ENCODE measurements at places on chromosomes 11 and 22.

DNA sequence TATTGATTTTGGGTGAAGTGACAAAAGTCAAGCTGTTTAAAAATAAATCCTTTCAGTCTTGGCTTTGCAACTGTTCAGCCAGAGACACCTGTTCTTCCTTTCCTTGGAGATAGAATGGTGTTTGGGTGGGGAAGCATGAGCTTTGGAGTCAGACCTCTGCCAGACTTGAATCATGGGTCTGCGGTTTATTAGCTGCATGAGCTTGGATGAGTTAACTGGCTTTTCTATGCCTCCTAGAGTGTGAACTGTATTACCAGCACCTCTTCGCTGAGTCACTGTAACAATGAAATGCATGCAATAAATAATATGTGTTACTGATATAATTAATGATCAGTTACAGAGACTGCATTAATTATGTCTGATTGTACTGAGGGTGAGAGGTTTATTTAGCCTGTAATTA, 13.5 kb upstream of the MYEOV start:
- no peak for DNase-seq

GRCh38 chr11:121029153-121029552, 5.3 kb downstream of the TBCEL start:
- no peak for DNase-seq

DNA sequence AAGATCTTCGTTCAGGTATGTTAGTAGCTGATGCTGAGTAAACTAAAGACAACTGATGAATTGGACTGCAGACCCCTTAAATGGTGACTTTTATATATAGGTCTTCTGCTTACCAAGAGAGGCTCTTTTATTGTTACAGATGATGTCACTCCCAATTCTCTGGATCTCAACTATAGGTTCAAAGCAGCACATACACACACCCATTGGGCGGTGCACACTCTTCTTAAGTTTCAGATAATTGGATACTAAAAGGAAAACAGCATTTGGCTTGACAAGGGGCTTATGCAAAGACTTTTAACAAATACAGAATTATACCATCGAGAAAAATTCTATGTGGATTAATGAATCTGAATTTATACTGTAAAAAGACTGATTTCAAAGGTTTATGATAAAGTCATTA, at the start of gene PTH:
TSS of gene PTH (minus strand) at position 69 of the 400 bp plus-strand sequence. CDS start 3,142 bp downstream, outside the sequence.
- DNase-seq = peak; percentile 11

DNA sequence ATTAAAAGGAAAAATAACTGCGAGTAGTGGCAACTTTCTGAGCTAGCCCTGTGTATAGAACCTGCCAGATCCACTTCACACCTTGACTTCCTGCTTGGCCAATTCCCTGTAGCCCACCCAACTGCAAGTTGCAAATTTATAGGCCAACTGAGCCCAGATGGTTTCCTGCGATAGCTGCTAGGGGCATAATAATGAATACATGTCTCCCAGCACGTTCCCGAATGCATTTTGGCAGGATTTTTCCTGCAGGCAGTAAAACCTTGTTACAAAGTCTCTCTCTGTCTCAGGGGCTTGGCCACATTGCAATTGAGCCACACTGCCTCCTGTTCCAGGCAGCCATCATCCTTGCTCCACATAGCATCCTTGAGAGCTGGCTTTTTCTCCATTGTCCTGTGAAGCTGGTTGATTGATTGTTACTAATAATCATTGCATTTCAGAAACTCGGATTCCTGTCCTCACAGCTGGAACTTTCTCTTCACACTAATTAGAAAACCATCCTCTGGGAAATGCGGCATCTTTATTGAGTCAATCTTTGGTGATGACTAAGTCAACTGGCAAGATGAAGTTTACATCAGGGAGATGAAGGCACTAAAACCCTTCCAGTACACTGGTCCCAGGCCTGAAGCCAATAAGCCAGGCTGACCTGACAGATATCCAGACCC, 18.6 kb upstream of the LMO2 start:
- DNase-seq = no peak

DNA sequence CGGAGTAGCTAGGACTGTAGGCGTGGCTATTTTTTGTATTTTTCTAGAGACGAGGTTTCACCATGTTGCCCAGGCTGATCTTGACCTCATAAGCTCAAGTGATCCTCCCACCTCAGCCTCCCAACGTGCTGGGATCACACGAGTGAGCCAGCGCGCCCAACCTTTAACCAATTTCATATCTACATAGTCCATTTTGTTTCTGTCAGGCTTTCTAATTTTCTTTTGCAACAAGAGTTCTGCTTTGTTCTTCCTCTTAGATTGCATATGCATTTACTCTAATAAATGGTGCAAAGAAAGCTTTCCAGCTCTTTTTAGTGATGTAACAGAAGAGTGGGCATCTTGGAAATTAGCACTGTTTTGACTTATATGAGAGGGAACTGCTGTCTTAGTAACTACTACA, 13.3 kb downstream of the RTN3 start:
- no peak for DNase-seq

DNA sequence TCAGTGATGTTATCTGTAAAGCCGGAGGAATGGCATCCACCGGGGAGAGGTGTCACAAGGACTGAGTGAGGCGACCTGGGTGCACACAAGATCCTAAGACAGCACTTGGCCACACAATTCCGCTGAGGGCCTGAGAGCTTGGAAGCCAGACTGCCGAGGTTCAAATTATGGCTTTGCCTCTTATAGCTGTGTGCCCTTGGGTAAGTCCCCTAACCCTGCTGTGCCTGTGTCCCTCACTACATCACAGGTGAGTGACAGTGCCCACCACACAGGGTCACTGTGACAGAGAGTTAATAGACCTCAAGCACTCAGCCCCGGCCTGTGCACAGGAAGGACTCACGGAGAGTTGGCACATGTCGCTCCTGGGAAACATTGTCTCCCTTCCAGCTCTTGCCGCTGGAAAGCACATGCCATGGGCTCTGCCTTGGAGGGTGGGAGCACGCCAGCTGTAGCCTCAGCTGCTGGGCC, 592 bp downstream of the RHOD start:
- DNase-seq = no peak

DNA sequence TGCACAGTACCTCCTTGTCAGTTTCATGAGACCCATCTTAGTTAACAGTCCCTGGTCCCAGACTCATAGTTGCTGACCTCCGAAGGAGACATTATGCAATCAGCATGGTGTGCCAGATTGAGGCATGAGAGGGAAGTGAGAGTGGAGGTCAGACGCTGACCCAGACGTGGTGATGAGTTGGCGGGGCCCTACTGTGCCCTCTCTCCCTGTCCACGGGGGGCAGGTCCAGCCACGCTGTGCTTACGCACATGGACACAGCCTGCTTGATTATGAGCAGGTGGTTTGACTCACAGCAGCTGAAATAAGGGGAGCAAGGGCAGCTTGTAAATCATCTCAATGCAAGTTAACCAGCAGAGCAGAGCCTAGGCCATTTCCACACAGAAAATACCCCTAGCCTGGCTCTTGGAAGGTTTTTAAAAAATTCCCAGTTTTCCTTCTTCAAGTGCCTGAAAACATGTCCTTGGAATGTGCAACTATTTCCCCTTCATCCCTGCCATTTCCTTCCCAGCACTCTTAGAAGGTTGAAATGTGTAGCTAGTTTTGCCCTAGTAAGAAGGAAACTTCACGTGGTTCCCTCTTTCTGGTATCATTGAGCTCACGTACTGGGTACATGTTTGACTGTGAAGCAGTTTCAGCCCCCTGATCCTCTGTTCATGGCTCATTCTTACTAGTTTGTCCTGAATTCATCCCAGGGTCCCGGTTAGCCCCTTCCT, 122.6 kb upstream of the SORL1-AS1 start:
- no peak for DNase-seq

- no peak for DNase-seq
These were observed 181.8 kb downstream of the UVRAG start for GRCh38 chr11:75996523-75997442.

GRCh38 chr11:34671946-34672345, 51.1 kb downstream of the EHF start:
- no peak for DNase-seq

DNA sequence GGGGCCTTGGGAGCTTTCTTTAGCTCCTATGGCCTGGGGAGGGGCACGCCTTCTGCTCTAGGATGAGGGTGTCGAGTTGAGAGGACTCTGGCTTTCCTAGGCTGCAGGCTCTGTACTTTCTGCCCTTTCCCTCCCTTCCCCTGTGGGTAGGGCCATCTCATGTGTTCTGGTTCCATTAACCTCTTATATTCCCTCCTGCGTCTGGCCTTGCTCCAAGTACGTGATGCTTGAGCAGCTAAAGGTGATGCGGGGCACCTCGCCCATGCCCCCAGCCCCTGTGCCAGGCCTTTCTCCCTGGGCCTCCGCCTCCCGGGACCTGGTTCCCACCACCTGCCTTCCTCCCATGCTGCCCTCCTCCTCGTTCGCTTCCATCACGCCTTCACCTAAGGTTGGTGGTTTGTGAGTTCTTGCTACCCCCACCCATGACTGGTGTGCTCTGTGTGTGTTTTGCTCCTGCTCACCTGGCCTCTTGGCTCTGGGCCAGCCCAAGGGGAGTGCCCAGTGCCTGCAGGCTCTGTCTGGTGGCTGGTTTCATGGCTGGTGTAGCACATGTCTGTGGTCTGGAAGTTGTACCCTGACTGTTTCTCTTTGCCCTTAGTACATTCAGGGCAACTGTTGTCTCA, 34.1 kb downstream of the PHLDB1 start:
- DNase-seq = peak; percentile 57

GRCh38 chr11:74462631-74463030, 4.7 kb downstream of the KCNE3 start:
- DNase-seq = no peak

GRCh38 chr11:11620921-11621572, 758 bp downstream of the GALNT18 start:
- no peak for DNase-seq

- no peak for DNase-seq
These were observed 102.4 kb downstream of the PRMT3 start for GRCh38 chr11:20489948-20490347.

DNA sequence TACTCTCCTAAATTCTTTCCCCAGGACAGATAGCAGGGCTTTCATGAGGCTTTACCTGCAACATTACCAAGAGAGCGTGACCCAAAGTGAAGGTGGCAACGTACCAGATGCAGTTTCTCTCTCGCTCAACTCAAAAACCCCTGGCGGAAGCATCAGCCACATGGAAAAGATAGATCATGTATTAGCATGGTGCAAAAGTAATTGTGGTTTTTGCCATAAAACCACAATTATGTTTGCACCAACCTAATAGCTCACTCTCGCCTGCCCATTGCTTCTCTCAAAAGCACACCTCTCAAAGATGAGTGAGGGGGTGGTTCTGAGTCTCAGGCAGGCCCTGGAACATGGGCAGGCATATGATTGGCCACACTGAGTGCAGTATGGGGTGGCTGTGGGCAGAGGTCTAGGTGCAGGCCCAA, 7.0 kb downstream of the MS4A6A start:
- no peak for DNase-seq

DNA sequence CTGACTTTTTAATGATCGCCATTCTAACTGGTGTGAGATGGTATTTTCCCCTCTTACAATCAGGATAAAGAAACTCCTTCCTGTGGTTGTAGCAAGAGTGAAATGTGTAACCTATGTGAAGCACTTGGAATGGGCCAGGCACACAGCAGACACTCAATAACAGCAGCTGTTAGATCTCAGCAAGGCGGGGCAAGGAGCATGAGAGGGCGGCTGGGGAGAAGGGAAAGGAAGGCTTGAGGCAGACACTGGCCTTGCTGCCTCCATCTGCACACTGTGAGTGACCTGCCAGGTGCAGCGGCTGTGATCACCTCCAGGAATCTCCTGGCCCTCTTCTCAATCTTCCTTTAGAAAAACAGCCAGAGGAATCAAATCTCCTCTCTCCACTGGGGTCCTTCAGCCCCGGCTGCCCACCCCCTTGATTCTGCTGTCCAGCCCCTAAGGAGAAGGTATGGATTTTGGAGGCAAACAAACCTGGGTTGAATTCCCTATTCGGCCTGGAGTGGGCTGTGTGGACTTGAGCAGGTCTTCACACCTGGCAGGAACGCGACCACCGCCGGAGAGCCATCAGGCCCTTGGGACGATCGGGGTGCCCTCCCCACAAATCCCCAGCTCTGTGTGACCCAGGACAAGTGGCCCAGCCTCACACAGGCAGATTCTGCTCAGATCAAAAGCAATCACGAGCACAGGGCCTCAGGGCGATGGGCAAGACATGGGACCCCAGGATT, 49.0 kb downstream of the RPUSD4 start:
- no peak for DNase-seq

- DNase-seq = no peak
These were observed 2.5 kb upstream of the CLDN5 start for GRCh38 chr22:19526702-19527111.

DNA sequence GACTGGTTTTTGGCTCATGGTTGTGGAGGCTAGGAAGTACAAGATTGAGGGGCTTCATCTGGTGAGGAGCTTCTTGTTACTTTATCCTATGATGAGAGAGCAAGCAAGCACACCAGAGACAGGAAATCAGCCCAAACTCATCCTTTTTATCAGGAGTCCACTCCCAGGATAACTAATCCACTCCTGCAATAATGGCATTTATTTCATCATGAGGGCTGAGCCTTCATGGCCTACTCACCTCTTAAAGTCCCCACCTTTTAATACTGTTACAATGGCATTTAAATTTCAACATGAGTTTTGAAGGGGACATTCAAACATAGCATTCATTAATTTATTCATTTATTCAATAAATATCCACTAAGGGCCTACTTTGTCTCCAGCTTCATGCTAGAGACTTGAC, 60.9 kb downstream of the PARVA start:
- DNase-seq = no peak

GRCh38 chr11:63262547-63262946, 19.1 kb upstream of the SLC22A25 start:
- DNase-seq = no peak

- no peak for DNase-seq
These were observed 8.5 kb downstream of the NTM start for GRCh38 chr11:131378931-131379330.

DNA sequence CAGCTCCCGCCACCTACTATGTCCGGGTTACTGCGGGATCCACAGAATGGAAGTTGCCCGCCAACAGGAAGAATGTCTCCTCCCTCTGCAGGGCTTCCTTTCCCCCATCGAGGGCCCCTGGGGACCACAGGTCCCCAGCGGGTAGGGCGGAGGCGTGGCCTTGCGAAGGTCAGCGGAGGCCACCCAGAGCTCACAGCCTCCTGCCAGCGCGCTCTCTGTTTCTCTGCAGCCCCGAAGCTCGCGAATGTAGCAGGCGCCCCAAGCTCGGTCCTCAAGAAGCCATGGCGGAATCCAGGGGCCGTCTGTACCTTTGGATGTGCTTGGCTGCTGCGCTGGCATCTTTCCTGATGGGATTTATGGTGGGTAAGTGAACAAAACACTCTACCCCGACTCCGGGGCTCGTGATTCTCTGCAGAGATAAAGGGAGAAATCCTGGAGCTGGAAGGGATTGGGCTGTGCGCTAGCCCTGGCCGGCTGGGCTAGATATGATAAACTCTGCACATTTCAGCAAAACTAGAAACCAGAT, at the start of gene NAALAD2:
TSS of gene NAALAD2 (plus strand) at position 186 of the 526 bp plus-strand sequence. CDS start at position 282, 96 bp downstream.
- no peak for DNase-seq

GRCh38 chr22:35894937-35895708, 133.5 kb downstream of the RBFOX2 start:
- DNase-seq = no peak

- no peak for DNase-seq
These were observed 13.4 kb downstream of the GLB1L2 start for GRCh38 chr11:134345237-134345550.

Data from NCI-H748 treated with DMSO at 0.1 percent for 48 hours (cell line).